Progenitor cell of endocrine pancreas (in vitro differentiated cells): ENCODE measurements at places on chromosomes 2 and 18.

DNA sequence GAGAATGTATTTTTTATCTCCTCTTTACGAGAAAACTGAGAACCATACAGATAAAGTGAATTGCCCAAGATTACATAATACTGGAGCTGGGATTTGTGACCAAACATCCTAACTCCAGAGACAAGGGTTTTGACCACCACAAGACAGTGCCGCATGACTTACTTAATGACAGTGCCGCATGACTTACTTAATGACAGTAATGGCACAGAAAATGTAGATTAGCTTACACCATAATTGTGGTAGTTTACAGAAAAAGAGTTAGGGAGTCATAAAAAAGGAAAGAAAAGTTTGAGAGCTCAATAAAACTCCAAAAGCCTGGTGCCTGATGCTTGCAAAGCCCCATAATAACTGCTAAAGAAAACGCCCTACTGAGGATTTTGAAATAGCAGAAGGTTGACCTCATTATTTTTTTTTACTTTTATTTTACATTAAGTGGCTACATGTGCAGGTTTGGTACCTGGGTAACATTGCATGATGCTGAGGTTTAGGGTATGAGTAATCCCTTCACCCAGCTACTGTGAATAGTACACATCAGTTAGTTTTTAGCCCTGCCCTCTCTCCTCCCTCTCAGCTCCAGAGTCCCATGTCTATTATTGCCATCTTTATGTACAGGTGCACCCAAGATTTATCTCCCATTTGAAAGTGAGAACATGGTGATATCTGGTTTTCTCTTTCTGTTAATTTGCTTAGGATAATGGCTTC lies 310.0 kb upstream of the UBE2E3 start:
- H3K27ac ChIP-seq: no peak overlapping the region
- no peak overlapping the region for H3K4me3 ChIP-seq
- no peak for DNase-seq
- peaks cover 2% of the 10 kb centered on the region for H3K4me1 ChIP-seq
- no peaks in the 10 kb centered on the region for H3K27me3 ChIP-seq
- no peaks in the 10 kb centered on the region for H3K36me3 ChIP-seq

GRCh38 chr2:104769096-104769495 lies 84.8 kb upstream of the POU3F3 start:
- DNase-seq: no peak
- H3K27ac ChIP-seq: no peak overlapping the region
- no peaks in the 10 kb centered on the region for H3K4me1 ChIP-seq
- no peak overlapping the region for H3K4me3 ChIP-seq
- peaks cover 5% of the 10 kb centered on the region for H3K27me3 ChIP-seq
- no peaks in the 10 kb centered on the region for H3K36me3 ChIP-seq

GRCh38 chr2:26224095-26224494 lies 20.3 kb downstream of the HADHA start:
- peaks cover 35% of the 10 kb centered on the region for H3K36me3 ChIP-seq
- peaks cover 2% of the 10 kb centered on the region for H3K4me1 ChIP-seq
- H3K4me3 ChIP-seq: no peak overlapping the region

DNA sequence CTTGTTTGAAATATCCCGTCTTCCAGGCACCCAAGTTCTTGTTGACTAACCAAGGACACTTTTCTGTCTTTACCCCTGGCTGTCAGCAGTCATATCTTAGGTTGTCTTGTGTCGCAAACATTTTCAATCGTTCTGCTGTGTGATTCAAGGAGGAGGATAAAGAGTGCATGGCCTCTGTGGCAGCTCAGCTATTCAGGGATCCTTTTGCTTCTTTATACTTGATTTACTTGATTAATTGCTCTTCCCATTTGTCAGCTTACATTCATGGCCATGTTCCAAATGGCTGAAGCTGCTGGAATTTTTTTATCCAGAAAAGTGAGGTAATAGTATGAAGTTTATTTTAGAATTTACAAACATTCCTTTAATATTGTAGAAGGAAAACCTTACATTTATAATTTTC lies 97.3 kb upstream of the FZD5 start:
- peaks cover 13% of the 10 kb centered on the region for H3K4me1 ChIP-seq
- no peak overlapping the region for H3K27ac ChIP-seq
- no peak for DNase-seq
- no peaks in the 10 kb centered on the region for H3K27me3 ChIP-seq

- peak overlapping the region; percentile 54 for H3K4me3 ChIP-seq
- H3K27ac ChIP-seq: peak overlapping the region; percentile 93
- peaks cover 39% of the 10 kb centered on the region for H3K4me1 ChIP-seq
- no peaks in the 10 kb centered on the region for H3K27me3 ChIP-seq
- DNase-seq: peak; percentile 59
These were observed 32.1 kb downstream of the ZFP36L2 start for GRCh38 chr2:43194121-43194869.

DNA sequence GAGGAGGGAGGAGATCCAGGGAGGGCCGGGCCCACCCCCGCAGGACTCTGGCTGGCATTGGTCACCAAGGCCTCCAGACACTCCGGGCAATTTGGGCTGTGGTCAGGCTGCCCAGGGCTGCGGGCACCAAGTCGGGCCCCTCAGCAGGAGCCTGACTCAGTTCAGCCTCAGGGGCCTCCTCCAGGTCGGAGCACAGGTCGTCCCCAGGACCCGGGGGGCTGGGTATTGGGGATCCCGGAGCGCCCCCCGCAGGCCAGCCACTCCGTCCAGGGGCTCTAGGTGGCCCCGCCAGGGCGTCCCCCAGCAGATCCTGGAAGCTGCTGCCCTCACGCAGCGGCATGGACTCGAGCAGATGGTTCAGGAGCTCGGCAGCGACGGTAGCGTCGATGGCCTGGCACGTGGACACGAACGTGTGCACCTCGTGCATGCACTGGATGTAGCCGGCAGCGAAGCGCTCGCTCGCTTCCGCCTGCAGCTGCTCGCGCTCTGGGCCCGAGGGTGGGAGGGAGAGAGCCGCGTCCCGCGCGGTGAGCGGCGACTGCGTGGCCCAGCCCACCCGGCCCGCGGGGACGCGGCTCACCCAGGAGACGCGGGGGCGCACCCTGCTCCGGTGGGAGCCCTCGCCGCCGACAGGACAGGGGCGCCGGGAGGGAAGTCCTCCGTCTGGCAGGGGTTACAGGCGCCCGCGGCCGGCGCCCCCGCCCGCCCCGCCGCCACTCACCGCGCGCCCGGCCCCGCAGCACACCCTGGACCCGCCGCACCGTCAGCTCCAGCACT lies 884 bp downstream of the HES6 start:
- H3K36me3 ChIP-seq: no peaks in the 10 kb centered on the region
- H3K4me3 ChIP-seq: peak overlapping the region; percentile 53
- H3K27me3 ChIP-seq: peaks cover 19% of the 10 kb centered on the region
- H3K27ac ChIP-seq: no peak overlapping the region
- peaks cover 8% of the 10 kb centered on the region for H3K4me1 ChIP-seq

GRCh38 chr2:113178891-113179290 lies 5.1 kb downstream of the PSD4 start:
- H3K27me3 ChIP-seq: no peaks in the 10 kb centered on the region
- H3K36me3 ChIP-seq: no peaks in the 10 kb centered on the region
- no peak for DNase-seq
- H3K4me1 ChIP-seq: peaks cover 15% of the 10 kb centered on the region
- H3K4me3 ChIP-seq: no peak overlapping the region
- H3K27ac ChIP-seq: no peak overlapping the region

GRCh38 chr18:30658306-30658705 lies 384.2 kb downstream of the DSC3 start:
- no peaks in the 10 kb centered on the region for H3K36me3 ChIP-seq
- DNase-seq: no peak
- H3K4me3 ChIP-seq: no peak overlapping the region
- H3K27me3 ChIP-seq: no peaks in the 10 kb centered on the region

DNA sequence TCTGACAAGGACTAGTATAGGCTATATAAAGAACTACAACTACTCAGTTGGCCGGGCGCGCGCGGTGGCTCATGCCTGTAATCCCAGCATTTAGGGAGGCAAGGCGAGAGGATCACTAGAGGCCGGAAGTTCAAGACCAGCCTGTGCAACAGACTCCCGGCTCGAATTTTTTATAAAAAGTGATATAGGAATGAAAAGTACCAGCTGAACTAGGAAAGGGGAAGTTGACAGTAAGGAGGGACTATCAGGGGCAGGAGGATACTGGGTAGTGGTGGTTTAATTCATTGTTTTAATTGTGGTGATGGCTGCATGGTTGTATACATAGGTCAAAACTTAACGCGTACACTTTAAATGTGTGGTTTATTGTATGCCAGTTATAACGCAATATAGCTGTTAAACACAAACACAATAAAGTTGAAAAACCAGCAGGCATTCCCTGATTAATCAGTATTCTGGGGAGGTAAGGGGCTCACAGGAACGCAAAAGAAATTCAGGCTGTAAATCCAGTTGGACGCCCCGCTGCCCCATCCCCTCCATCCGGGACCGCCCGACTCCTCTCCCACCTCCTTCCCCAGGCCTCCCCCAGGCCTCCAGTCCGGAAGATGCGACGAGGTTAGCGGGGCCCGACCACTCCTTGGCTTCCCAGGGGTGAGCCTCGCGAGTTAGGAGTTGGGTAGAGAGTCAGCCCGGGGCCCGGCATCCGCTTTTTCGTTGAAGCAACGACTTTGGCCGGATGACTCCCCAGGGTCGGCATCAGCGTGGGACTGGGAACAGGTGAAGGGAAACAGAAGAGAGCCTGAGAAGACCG lies 746 bp upstream of the POLR1B start:
- no peak overlapping the region for H3K27ac ChIP-seq
- no peaks in the 10 kb centered on the region for H3K27me3 ChIP-seq
- H3K36me3 ChIP-seq: no peaks in the 10 kb centered on the region
- H3K4me3 ChIP-seq: no peak overlapping the region
- DNase-seq: peak; percentile 41

- peaks cover 42% of the 10 kb centered on the region for H3K4me1 ChIP-seq
- H3K4me3 ChIP-seq: peak overlapping the region; percentile 87
- no peak for DNase-seq
- no peaks in the 10 kb centered on the region for H3K36me3 ChIP-seq
- no peaks in the 10 kb centered on the region for H3K27me3 ChIP-seq
These were observed 143.8 kb downstream of the MEIS1 start for GRCh38 chr2:66578687-66579106.
